ENCODE measurements at places on chromosomes 4 and X. TPM values are rescaled to one million over a fixed set of nuclear protein-coding genes. Genes with fewer than 3 reads are reported as not detected.

DNA sequence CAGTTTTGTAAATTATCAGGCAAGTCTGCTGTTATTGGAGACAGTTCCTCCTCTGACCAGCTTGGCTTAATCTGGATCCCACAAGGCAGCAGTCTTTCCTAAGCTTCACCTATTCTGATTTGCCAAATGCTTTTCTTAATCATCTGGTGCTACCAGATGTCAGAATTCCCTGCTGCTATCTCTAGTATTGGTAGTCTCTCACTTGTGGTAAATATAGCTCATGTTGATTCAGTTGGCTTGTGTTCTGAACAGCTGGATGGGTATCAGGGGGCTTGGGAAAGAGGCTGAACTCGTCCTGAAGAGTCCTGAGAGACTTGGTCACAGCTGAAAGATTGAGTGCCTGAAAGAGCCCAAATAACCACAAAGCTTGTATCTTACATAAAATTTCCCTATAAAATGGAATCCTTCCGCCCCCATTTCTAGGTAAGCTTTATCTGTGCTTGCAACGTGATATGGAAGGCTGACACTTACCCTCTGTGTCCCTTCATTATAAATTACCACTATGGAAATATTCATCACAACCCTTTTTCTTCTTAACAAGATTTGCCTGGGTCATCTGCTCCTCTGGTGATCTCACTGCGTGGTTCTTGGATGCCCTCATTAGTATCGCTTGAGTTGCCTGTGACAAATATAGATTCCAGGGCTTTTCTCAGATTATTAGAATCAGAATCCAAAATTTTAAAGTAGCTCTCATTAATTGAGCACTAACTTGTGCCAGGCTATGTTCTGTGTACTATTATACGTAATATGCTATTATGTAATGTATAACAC, 104.1 kb upstream of the GPRIN3 start:
- no peak for DNase-seq

GRCh38 chr4:120714417-120715010, 208.0 kb downstream of the PRDM5 start:
- DNase-seq: no peak

- DNase-seq: no peak
These were observed 75.0 kb downstream of the MAMLD1 start for GRCh38 chrX:150438165-150438564.

- DNase-seq: no peak
These were observed 127.7 kb downstream of the PRKX start for GRCh38 chrX:3585719-3586118.

- no peak for DNase-seq
These were observed 628 bp downstream of the ZCCHC12 start for GRCh38 chrX:118824173-118824730.

DNA sequence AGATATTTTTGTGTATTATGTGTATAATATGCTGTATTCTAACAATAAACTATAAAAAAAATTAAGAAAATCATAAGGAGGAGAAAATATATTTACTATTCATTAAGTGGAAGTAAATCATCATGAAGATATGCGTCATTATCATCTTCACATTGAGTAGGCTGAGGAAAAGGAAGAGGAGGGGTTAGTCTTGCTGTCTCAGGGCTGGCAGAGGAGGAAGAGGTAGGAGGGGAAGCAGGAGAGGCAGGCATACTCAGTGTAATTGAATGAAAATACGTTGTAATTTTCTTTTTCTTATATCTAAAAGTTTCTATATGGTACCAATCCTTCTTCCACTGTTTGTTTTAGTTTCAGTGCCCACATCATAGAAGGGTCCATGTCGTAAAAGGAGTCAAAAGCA, 9.8 kb upstream of the TMEM185A start:
- DNase-seq: no peak

GRCh38 chrX:101260435-101260834, 30.7 kb downstream of the TAF7L start:
- no peak for DNase-seq

DNA sequence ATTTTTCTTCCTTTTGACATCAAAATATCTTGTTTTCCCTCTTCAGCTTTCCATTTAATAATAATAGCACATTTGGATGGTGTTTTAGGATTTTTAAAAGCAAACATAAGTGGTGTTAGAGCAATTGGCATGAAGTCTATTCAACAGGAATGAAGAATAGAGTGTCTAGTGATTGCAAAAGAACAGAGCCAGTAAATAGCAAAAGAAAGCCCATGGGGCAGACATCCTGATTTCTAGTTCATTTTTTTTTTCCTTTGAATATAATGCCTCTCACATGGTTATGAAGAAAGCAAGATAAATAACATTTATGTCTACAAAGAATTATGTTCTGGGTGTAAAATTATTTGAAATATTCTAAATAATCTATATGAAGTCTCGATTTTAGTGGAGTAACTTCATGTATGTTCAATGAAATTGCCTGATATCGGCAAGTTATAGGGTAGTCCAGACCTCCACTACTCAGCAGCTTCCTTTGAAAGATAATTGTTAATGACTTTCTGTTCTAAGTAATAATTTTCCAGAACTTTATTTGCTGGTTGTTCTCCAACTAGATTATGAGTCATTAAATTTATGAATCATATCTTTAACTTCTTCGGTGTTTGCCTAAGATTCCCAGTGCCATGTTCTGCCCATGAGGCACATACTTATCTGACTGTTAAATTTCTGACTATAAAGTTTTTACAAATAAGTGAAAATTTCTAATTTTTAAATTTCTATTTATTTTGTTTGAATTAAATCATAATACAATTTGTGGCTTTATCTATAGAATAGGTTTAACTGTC, 587.9 kb downstream of the TLL1 start:
- no peak for DNase-seq

- no peak for DNase-seq
These were observed 160.3 kb downstream of the CFAP299 start for GRCh38 chr4:80495865-80496264.

- DNase-seq: no peak
These were observed 1.1 kb upstream of the PGRMC2 start for GRCh38 chr4:128288689-128289106.

DNA sequence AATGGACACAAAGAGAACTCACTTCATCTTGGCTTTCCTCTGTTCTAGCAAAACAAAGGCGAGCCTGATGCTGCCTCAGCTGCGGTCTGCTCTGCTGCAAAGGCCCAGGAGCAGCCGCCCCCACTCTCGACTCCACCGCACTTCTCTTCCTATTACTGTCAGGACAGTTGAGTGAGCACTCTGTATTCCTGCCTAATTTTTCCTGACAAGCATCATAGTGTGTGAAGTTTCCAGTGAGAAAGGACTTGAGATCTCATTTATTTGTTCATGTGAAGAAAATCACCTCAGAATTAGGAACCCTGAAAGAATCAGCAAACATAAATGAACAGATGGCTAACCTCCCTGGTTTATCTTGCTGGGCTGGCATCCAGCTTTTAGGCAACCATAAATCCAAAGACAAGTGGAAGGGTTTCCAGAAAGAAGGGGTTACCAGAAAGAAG, 15.6 kb downstream of the SCARB2 start:
- no peak for DNase-seq

GRCh38 chr4:25180524-25181131, 20.4 kb upstream of the SEPSECS start:
- peak; percentile 32 for DNase-seq

GRCh38 chr4:45346816-45347435, 620.6 kb upstream of the GNPDA2 start:
- no peak for DNase-seq

DNA sequence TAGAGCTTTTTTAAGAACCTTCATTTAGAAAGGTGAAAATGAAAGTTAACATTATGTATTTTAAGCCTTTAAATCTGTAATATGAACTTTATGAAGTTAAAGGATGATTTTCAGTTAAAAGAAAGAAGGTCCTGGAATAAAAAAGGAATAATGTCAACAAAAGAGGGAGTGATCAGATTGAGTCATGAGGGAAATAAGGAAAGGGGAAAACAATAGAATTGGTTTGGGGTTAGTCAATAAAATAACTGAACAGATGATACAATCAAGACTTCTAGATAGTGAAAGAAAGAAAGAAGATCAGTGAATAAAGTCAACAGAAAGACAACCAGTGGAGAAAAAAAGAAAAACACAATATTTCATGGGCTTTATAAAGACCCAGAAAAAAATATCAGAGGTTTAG, 291.6 kb upstream of the ARSJ start:
- DNase-seq: no peak

- DNase-seq: peak; percentile 2
These were observed 105.6 kb upstream of the SMIM31 start for GRCh38 chr4:164648151-164648848.

GRCh38 chrX:153527208-153527607, 9.8 kb downstream of the ATP2B3 start:
- no peak for DNase-seq

DNA sequence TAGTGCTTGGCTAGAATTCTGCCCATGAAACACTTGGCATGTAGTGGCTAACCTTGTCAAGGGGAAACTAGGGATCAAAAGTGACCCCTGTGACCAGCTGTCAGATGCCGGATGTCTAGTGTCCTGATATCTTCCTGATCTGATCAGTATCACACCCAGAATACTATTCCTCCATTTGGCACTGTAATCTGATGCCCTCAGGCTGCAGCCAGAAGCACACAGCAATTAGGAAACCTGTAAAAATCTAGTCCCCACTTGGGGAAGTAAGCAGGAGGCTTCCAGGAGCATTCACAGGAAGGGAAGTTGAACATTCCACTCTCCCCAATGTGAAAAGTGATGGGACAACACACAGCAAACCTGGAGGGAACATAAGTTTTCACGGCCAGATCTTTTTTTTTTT, 125.1 kb downstream of the HS6ST2 start:
- DNase-seq: no peak

DNA sequence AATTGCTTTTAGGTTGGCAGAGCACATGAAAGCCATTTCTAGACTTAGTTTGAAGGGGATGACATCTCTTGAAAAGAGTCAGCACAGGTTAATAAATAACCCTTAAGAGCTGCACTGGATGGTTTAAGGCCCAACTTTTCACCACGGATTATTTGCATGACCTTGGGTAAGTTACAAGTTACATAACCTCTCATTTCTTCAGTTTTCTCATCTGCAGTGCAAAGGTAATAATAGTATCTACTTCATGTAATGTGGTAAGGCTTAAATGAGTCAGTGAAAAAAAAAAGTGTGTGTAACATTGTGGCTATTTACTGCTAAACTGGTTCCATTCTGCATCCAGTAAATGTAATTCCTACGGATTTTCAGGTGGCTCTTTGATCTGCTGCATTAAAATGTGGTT, 715.8 kb downstream of the CCSER1 start:
- no peak for DNase-seq

- no peak for DNase-seq
These were observed 149.3 kb downstream of the AMMECR1 start for GRCh38 chrX:110168585-110168984.

GRCh38 chr4:128859887-128860677, 50.6 kb downstream of the JADE1 start:
- no peak for DNase-seq

- DNase-seq: peak; percentile 63
These were observed 224.2 kb upstream of the EMCN start for GRCh38 chr4:100742045-100742444.

- no peak for DNase-seq
These were observed 557 bp upstream of the KDR start for GRCh38 chr4:55125763-55126541.

DNA sequence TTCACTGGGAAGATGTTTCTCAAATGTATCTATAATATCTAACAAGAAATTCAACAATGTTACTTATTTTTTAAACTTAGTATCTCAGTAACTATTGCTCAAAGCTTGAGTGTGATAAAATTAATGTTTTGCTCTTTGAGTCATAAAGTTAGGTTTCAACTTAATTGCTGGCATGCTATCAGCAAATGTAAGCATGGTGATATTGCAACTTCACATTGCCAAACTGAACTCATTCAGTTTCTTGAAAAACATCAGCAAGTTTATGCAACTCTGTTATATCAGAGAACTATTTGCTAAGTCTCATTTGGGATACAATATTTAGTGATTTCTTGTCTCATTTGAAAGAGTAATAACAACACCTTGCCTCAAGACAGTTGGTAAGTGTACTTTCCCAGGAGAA, 91.2 kb upstream of the KLF3 start:
- DNase-seq: no peak

- no peak for DNase-seq
These were observed 11.8 kb downstream of the COMMD8 start for GRCh38 chr4:47451657-47452056.

- DNase-seq: no peak
These were observed 439.0 kb downstream of the GPM6A start for GRCh38 chr4:175373031-175373430.

GRCh38 chr4:158176108-158176507, 3.3 kb upstream of the GASK1B start:
- peak; percentile 56 for DNase-seq

DNA sequence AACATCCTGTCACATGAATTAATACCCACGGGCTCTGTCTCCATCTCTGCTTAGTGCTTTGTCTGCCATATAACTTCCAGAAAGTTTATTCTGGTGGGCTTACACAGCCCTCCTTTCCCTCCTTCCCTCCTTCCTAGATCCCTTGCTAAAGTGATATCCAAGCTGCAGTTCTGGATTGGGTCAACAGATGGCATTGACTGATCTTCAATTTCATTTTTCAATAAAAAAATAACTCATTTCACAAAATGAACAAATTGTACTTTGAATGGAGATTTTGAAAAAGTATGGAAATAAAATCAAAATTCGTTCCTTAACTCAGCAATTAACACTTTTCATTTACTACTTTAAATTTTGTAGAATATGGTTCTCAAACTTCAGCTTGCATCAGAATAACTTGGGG, 94.9 kb downstream of the NXF2 start:
- no peak for DNase-seq

The NPNT gene
- 15.8 TPM for total RNA-seq

The PKD2 gene
- 10.1 TPM for total RNA-seq

The NAT8L gene
- total RNA-seq: 9.2 TPM

The SHISA3 gene
- not detected for total RNA-seq

The OTUD6A gene
- total RNA-seq: not detected

The CCSER1 gene
- 6.7 TPM for total RNA-seq

The TCEAL3 gene
- not detected for total RNA-seq

The OPRPN gene
- not detected for total RNA-seq

The SOWAHB gene
- 3.0 TPM for total RNA-seq

The CCDC120 gene
- 13.5 TPM for total RNA-seq

The IBSP gene
- total RNA-seq: not detected

The LGI2 gene
- total RNA-seq: not detected

The TMPRSS11F gene
- total RNA-seq: not detected

The GPRIN3 gene
- 0.39 TPM for total RNA-seq

The NUDT11 gene
- not detected for total RNA-seq

The CSAG2 gene
- total RNA-seq: not detected

The ACE2 gene
- not detected for total RNA-seq

Measured in HCT116 (cell line).